ENCODE measurements at places on chromosomes 6 and 20. TPM values are rescaled to one million over a fixed set of nuclear protein-coding genes. Genes with fewer than 3 reads are reported as not detected.
A peak's percentile ranks its signal among the peaks of the same experiment; 100 is the strongest.

DNA sequence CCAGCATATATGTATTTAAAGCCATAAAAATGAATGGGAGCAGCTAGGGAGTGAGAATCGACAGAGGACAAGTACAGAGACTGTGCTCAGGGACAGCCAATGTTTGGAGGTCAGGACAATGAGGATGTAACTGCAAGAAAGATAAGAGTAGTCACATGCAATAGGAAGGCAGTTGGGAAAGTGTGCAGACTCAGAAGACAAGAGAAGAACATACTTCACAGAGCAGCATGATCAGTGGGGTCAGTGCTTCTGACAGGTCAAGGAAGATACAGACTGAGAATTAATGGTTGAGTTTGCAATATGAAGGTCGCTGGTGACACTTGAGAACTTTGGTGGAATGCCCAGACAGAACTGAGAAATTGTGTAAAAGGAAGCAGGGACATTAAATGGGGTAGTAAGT is 25.1 kb downstream of the PLAGL1 start:
- DNase-seq = no peak

- DNase-seq = no peak
Observed at GRCh38 chr6:166600931-166601330, 14.5 kb upstream of the RAMACL start.

DNA sequence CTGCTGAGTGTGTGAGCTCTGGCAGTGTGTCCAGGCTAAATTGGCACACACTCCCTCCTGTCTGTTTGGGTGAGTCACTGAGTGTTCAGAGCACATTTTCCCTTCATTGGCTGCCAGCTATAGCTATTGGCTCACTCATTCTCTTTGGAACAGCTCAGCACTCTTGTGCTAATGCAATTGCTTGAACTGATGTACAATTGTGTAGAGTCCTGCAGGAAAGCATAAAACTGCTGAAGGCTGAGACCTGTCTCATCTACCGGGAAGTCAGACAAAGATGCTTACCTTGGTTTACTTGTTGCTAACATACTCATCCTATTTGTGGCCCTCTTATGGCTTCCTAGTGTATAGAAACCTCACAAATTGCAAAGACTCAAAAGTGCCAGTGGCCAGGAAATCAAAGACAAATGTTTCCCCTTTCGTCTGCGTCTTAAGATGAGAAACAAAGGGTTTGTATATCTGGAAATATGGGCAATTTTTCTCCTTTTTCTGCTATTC is 351.0 kb downstream of the BCKDHB start:
- DNase-seq = no peak

DNA sequence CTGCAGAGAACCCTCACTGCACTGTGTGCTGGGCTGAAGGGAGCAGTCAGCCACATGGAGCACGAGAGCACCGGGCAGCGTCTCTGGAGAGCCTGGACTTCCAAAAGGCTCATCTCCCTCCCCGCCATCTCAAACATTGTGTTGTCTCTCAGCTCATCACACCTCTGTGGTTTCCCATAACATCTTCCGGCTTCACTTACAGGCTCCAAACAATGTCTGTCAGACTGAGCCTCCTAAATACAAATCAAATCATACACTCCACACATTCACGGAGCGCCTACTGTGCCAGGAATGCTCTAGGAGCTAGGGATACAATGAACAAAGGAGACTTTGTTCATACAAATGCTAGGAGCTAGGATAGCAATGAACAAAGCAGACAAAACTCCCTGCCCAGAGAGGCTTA is 398.0 kb downstream of the RNGTT start:
- no peak for DNase-seq

DNA sequence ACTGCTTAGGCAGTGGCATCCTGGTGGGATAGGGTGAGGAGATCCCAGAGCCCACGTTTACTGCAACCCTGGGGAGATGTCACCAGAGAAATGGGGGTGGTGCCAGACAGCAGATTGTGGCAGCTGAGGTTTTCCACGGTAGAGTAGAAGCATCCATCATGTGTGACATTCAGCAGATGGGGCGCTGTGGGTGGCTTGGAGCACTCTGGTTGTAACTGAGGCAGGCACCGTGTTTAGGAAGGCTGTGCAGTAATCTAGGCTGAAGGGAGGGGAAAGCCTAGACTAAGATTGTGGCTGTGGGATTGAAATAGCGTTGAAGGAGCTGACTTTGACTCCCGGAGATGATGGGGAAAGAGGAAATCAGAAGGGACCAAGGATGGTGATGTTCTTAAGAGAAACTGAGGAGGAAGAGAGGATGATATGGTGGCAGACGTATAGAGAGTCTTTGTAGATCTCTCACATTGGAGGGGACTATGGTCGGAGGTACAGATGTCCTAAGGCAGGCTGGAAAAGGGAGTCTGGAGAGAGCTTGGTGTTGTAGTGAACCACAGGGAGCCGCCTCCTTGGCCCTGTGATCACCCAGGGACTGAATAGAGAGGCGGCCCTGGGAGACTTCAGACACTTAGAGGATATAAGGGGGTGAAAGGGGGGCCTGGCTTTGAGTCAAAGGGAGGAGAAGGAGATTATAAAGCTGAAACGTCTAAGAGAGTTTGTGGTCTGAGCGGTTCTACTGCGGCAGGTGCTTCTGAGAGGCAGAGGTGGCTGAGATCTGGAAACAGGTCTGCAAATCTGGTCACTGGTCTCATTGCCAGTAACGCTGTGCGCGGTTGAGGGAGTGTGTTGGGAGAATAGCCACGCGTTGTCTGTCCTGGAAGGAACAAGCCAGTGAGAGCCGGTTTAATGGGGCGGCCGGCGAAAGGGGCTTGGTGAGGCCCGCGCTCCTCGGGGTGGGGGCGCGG is 792 bp upstream of the MICA start:
- DNase-seq = no peak

- DNase-seq = no peak
Observed at GRCh38 chr6:69696273-69696672, 100.5 kb downstream of the LMBRD1 start.

GRCh38 chr6:72977114-72977513 is 248.2 kb downstream of the KHDC1L start:
- DNase-seq = no peak

DNA sequence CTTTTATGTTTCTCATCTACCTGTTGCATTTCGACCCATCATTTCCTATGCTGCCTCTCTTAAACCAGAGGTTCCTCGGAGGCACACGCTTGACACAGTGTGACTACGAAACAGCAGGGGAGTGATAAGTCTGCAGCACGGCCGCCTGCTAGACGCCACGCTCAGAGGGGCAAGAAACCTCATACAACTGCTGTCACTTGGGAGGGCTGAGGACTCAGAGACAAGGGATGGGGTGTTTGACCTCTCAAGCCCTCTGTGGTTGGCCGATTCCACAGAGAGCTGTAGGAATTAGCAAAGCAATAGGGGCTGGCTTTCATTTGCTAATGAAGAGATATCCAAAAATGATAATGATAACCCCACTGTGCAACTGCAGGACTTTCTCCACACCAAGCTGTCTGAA is 372.5 kb downstream of the ZFAND3 start:
- peak; percentile 62 for DNase-seq

- no peak for DNase-seq
Observed at GRCh38 chr20:54110041-54110440, 39.6 kb upstream of the BCAS1 start.

DNA sequence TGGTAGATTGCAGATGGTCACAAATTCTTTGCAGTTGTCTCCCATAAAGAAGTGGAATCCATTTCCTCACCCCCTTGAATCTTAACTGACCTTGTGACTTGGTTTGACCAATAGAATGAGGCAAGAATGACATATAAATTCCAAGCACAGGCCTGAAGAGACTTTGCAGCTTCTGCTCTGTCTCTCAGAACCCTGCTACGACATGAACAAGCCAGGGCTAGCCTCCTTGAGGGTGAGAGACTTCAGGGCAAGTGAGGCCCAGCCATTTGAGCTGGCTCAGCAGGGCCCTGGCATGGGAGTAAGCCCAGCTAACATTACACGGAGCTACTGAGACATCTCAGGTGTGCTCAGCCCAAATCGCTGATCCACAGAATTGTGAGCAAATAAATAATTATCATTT is 216.3 kb upstream of the MAN1A1 start:
- no peak for DNase-seq

- DNase-seq = no peak
Observed at GRCh38 chr6:146860583-146860982, 261.8 kb downstream of the ADGB start.

DNA sequence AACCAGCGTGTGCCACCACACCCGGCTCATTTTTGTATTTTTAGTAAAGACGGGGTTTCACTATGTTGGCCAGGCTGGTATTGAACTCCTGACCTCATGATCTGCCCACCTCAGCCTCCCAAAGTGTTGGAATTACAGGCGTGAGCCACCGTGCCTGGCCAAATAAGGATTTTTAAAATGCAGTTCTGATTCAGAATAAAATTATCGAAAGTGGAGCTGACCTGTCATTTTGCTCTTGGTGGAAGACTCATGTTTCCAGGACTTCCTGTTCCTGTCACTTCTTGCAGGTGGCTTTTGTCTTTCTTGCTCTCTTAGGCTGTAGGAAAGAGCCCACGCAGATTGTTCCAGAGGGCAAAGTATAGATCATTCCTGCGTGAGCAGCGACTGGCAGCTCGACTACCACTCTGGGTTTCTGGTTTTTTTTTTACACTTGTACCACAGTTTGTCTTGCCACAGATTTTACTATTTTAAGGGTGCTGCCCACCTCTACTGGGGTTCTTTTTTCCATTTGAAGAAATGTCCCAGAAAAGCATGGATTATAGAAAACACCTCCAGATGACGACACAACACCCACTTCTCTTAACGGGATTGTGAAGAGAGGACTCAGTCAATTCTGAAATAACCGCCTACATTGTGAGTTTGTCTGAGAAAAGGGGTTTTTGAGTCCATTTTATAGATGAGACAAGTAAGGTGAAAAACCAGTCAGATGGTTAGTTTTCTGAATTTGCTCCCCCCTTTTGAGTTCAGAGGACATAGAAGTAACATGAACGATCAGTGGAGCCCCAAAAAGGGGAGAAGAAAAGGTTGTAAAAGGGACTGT is 7.5 kb downstream of the JARID2 start:
- DNase-seq = no peak

- DNase-seq = no peak
Observed at GRCh38 chr6:153729189-153729588, 309.9 kb upstream of the OPRM1 start.

DNA sequence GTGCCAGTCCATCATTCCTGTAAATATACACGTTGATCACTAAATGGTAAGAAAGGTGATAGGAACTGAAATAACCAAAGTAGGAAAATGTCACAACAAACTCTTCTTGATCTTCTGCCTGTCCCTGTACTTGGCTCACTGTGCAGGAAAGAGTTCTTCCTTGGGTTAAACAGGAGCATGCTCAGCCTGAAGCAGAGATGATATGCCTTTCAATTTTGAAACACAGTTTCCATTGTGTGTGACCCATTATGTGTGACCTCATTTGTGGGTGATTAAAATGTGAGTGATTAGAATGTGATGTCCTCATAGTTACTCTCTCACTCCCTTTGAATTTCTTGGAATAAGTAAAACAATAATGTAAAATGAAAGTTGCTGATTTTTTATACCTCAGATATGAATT is 427.2 kb upstream of the AGPAT4 start:
- DNase-seq = no peak

DNA sequence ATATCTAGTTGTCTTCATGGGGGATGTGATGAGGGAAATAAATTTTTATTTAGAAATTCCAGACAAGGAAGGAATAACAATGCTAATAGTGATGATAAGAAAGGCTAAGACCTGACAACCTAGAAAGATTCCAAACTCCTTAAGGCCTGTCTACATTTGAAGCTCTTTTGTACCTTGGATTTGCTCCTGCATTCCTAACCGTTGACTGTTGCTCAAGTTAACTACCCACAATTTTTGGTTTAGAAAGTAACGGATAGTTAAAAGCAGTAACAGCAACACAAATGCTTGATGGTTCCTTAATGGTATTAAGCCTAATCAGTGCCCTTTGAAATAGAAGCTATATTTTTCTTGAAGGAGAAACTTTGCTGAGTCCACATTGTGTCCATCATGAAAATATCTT is 52.9 kb downstream of the TRMT11 start:
- DNase-seq = no peak

GRCh38 chr20:38109591-38110524 is 55.2 kb downstream of the TGM2 start:
- peak; percentile 88 for DNase-seq

GRCh38 chr6:109801794-109802193 is 110.7 kb downstream of the FIG4 start:
- no peak for DNase-seq

GRCh38 chr6:122747573-122747972 is 31.9 kb upstream of the FABP7 start:
- DNase-seq = no peak

DNA sequence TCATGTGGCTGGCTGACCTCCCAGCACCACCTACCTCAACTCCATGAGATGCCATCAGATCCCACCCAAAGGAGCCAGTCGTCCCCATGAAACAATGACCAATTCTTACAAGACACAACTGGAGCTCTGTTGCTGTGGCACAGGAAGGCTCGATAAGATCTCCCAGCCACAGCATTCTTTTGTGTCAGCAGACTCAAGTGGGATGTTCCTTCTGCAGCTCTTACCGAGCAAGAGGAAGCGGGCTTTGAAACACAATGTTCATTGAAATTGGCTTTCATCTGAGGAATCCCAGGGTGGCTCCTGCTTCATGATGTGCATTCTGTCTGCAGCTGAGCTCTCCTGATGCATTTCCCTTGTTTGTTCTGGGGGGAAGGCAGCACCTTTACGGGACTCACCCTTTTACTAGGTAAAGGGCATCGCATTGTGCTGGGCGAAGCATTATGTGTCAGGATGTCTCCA is 222.0 kb upstream of the SGK1 start:
- peak; percentile 76 for DNase-seq

DNA sequence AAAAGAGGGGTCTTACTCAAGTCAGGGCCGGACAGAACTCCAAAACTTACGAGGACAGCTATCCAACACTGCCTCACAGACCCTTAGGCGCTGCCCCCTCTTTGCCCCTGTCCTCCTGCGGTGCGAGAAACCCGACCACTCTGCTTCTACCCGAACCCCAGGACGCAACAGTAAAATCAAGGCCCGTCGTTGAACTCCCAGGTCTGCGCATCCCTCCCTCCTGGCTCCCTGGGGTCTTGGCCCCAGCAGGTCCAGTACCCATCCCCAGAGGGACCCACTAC is 6.4 kb downstream of the OLIG3 start:
- DNase-seq = no peak

GRCh38 chr6:121260651-121261102 is 73.6 kb downstream of the TBC1D32 start:
- peak; percentile 74 for DNase-seq

- no peak for DNase-seq
Observed at GRCh38 chr6:31947864-31948263, 2.0 kb downstream of the CFB start.

DNA sequence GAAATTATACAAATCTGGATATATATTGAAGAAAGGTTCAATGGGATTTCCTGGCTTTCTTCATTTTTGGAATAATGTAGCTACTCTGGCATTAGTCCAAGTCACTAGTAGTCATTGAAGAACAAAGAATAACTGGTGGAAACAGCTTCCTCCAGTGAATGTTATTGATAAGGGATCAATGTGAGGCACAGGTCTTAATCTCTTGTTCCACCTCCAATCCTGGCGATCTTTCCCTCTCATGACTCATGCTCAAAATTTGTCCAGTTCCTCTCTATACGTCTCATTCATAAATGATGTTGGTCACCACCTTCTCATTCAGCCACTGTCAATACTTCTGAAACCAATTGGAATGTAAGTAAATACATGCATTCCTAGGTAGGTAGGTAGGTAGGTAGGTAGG is 185.0 kb upstream of the BMP2 start:
- no peak for DNase-seq

Gene FAM83C
- not detected for total RNA-seq

Gene RIPPLY2
- total RNA-seq = not detected

Gene ZFAND3
- 92.6 TPM for total RNA-seq

Gene C6orf58
- total RNA-seq = not detected

Gene GABRR1
- not detected for total RNA-seq

Gene KCNK5
- total RNA-seq = 0.19 TPM

Gene KHDC1
- total RNA-seq = 1.1 TPM

Gene SIRPB2
- 2.2 TPM for total RNA-seq

Gene MEP1A
- total RNA-seq = not detected

Measured in cardiac septum (tissue), 1 donor.